ENCODE measurements at places on chromosomes 12 and 14.

- DNase-seq: no peak
Observed at GRCh38 chr14:54796961-54797360, 105.7 kb downstream of the GCH1 start.

DNA sequence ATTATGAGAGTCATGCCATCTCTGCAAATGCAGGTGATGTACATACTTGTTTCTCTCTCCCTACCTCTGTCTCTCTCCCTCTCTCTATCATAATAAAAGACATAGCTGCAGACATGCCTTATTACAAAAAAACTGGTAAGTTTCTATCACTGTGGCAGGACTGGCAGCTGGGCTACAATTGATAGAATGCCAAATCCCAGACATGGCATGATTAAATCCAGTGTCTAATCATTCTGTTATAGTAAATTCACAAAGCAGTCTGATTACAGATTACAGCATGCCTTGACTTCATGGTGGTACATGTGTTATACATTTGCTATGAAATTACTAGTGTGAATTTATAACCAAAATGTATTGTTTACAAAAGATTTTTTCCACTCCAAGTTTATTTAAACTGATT, 854.7 kb downstream of the TMTC2 start:
- DNase-seq: no peak

GRCh38 chr12:106736051-106736957, 38.2 kb upstream of the RIC8B start:
- DNase-seq: no peak

DNA sequence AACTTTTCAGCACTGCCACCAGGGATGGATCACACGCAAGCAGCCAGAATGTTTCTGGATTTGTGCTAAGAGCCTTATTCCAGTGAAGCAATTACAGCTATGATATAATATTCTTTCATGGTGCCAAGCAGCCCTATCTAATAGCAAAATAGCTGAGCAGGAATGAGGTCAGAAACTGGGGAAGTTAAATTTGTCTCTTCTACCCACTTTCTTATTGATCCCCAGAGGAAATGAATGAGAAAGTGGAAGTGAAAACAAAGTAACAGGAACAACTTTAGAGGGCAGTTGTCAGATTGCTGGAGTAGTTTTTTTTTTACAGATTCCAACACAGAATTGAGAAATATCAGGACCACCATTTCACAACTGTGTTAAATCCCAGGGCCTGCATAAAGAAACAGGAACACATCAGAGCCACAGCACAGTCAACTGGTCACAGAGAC, 44.8 kb downstream of the GCH1 start:
- DNase-seq: no peak

DNA sequence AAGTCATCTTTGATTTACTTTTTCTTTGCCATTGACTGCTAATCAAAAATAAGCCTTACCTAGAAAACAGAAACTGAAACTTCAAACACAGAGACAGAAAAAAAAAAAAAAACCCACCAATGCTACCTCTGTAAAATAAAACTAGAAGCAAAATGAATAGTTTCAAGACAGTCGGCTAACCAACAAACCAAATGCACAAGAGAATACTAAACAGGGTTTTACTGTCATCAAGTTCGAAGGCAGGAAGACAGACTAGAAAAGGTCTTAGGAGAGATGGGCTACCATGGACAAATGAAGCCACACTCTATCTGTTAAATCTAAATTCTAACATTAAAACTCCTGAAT, 59.5 kb downstream of the SEL1L start:
- DNase-seq: no peak

GRCh38 chr14:60396718-60397343, 89.0 kb downstream of the C14orf39 start:
- no peak for DNase-seq

DNA sequence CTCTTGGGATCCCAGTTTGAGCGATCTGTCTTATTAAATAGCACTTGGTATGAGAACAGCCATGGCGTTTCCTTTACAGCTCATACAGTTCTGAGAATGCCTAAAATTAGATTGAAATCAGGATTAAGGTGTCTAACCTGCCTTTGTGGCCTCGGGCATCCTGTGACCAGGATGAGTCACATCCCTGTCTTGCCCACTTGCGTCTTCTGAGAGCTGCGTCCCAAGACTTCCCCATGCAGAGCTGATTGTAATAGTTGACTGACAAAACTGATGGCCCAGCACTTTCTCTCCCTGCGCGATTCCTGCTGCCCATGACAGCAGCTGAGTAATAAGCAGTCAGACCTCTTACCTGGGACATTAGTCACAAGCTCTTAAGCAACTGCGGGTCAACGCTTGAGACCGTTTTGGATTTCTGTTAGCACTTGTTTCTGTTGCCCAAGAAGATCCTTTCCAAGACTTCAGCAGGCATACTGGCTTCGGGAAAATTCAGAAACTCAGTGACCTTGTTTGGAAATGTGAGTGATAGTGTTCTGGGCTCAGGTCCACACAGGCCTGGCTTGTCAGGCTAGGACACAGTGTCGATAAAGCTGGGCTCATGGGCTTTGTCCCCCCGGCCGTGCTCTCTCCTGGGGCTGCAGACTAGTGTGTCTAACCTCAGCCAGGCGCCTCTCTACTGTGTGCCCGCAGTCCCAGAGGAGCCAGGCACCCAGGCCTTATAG, 169.9 kb upstream of the HIF1A start:
- DNase-seq: no peak

DNA sequence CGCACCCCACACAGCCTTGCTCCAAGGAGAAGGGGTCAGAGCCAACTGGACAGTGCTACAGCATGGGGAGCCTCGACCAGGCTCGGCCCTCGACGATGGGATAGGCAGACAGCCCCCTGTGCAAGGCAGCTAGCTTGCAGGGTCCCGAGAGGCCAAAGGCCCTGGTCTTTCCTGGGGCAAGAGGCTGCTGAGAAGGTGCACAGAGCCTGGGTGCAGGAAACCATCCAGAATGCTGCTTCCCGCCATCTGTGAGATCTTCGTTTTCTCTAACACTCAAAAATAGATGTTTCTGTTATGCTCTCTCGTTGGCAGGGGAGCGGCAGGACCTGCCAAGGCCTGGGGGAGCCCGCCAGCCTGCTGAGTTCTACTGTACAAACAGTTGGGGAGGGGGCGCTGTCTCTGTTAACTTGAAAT, 168.0 kb upstream of the RTL1 start:
- no peak for DNase-seq

GRCh38 chr14:46480817-46481216, 170.8 kb downstream of the RPL10L start:
- no peak for DNase-seq

DNA sequence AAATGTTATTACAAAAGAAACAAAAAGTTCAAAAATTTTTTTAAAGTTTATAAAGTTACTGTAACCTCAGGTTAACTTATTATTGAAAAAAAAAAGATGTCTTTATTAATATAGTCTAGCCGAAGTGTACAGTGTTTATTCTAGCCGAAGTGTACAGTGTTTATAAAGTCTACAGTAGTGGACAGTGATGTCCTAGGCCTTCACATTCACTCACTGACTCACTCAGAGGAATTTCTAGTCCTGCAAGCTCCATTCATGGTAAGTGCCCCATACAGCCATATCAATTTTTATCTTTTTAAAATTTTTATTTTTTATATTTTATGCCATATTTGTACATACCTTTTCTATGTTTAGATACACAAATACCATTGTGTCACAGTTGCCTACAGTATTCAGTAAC, 10.4 kb downstream of the ATG2B start:
- DNase-seq: no peak

DNA sequence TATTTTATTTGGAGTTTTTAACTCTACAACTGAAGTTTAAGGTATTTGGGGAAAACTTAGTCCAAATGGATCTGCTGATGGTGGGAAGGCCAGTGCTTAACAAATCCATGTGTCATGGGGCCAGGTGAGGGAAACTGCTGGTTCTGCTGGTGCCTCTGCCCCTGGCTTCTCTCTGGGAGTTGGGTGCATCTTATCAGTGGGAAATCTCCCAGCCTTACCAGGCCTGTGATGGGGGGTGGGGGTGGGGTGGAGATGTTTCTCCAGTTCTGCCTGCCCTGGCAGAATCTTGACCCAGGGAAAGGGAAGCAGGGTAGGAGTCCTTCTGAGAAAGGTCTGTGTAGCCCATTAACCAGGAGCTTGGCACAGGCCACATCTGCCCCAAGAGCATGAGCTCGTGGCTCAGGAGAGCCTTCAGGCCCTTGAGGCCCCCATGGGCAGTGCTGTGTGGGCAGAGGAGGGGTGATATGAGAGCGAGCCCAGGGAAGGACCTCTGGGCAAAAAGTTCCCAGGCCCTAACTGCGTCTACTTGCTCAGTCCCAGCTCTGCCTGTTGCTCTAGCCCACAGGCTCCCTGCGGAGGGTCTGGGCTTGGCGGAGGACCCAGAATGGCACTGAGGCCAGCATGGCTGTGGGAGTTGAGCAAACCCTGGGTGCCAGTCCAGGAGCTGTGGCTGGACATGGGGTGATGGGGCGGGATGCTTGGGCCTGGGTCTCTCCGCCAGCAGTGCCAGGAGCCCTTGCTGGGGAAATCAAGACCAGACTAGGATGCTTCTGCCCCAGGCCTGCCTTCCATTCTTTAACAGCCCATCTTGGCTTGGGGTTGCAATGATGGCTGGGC, 18.2 kb downstream of the VASH1 start:
- DNase-seq: no peak

DNA sequence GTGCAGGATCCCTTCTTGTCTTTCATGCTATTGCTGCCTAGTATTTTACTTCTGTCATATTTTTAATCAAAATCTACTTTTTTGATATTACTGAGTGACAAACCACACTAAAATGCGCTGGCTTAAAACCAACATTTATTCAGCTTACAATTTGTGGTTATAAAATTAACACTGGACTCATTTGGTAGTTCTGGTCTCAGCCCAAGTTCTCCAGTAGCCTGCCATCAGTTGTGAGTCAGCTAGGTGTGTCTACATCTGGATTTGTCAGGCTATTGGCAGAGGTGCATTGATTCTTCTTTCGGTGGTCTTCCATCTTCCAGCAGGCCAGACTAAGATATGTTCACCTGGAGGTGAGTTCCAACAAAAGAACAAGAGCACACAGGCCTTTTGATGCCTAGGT, 765.1 kb upstream of the FBXO33 start:
- no peak for DNase-seq

DNA sequence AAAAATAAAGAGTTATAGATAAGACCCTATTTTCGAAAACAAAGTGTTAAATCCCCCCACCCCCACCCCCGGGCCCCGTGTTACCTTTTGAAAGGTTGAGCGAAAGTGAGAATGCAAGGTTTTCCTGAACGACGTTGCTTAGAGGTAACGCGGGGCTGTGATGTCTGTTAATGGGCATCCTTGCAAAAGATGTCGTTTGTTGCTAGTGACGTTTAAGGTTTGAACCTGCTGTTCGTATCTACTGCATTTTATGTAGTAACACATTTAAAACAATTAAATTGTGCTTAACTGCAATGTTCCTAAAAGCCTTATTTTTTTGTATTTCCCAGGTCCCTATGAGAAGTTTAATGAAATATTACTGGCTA, 1.2 kb downstream of the CPSF6 start:
- no peak for DNase-seq

DNA sequence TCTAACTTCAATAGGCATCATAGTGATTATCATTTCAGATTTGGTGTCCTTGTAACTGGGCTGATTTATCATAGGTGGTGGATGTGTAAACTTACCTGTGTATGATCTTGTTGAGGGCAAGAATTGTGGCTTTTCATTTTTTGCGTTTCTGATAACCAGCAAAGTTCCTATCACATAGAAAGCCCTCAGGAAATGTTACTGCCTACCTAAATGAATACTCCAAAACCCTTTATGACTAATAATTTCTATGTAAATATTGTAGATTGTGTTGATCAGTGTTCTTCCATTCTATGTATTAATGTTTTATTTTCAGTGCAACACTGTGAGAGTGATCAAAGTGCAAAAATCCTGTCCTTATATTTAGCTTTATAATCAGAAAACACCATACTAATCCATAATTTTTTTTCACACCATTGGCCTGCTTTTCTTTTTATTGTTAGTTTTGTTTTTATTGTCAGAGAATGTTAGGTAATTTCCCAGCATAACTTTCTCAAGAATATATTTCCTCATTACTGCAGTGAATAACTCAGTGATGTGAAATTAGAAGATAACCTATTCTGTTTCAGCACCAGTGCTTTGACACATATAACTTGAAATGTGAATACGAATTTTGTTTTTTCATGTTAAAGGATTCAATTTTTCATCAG, 94.1 kb downstream of the GPHN start:
- no peak for DNase-seq

- DNase-seq: no peak
Observed at GRCh38 chr12:72274931-72275330, 2.8 kb downstream of the TRHDE start.

- DNase-seq: no peak
Observed at GRCh38 chr14:68772761-68773381, 20.0 kb downstream of the ZFP36L1 start.

DNA sequence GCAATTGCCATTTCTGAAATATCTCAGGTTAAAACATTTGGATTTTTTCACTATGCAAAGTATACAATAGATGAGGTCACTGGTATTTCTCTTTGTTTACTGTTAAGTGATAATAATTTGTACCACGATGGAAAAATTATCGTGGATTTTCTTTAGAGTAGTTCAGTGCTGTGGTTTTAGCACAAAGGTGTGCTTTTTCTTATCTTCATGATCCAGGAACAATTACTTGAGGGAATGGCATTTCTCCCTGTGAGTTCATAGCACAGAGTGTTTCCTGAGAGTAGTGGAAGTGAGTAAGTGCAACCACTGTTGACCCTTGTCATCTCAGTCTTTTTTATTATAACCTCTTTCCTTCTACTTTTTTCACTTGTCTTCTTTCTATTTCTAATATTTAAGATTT, 86.8 kb downstream of the FGD4 start:
- DNase-seq: no peak

DNA sequence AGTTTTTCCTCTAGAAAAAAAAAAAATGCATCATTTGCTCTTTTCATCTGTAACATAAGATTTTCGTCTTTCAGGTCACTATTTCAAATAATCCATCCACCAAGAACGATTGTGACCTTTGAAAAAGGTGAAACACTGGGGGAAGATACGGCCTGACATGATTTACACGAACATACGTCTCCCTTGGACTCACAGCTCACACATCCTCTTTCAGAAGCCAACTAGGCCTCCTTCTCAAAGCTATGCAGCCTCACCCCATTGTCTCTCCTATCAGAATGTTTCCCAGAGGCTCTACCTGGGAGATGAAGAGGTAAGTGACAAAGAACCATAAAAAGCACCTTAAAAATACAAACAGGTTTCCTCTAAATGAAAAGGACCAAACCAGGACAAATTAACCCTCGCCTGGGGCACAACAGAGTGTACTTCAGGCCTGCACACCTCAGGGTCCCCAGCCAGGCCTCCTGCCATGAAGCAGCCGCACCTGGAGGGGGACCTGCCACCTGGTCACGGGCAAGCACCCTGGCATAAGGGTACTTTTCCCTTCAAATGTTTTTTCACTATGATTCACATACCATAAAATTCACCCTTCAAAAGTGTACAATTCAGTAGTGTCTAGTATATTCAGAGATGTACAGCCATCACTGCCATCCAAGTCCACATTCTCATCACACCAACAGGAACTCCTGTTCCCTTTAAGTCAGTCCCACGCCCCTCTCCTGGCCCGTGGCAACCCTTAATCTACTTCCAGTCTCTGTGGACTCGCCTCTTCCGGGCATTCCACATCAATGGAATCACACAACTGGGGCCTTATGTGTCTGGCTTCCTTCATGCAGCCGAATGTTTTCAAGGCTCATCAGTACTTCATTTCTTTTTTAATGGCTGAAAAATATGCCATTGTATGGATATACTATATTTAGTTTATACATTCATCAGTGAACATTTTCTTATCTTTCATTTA, 5.4 kb downstream of the SLC15A4 start:
- DNase-seq: no peak
